ENCODE measurements at places on chromosomes 12 and 14.

DNA sequence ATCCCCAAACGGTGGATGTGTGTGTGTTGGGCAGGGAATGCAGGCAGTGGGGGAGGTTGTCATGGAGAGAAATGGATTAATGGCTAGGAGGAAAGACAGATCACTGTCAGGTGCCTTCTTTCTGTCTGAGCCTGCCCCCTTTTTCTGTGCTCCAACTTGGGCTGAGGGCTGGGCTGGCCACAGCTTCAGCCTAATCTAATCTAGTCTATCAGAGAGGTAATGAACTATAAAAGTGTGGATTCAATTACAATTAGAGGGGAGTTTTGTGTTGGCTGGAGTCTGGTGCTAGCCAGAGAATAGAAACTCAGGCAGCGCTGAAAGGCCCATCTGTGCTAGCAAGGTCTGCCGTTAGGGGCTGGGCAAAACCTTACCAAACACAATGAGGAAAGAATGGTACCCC, 41.2 kb downstream of the NEUROD4 start:
- DNase-seq: no peak

DNA sequence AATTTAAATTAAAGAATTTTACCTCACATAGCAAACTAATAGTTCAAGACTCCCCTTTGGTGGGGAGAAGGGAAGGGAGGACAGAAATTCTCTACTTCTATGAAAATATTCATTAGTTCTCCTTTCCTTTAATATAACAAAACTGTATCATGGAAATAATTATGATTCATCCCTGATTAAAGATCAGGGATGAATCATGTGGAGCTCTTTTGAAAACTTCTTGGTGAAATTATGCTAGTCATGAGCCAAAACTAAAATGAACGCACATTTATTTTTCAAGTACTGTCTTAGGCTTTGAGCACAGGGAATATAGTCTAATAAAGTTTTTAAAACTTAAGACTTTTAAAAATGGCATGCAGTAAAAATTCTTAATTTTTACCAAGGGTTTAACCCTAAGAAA, 17.1 kb downstream of the TMBIM4 start:
- no peak for DNase-seq

- DNase-seq: no peak
Observed at GRCh38 chr14:105220699-105221597, 27.4 kb upstream of the BTBD6 start.

DNA sequence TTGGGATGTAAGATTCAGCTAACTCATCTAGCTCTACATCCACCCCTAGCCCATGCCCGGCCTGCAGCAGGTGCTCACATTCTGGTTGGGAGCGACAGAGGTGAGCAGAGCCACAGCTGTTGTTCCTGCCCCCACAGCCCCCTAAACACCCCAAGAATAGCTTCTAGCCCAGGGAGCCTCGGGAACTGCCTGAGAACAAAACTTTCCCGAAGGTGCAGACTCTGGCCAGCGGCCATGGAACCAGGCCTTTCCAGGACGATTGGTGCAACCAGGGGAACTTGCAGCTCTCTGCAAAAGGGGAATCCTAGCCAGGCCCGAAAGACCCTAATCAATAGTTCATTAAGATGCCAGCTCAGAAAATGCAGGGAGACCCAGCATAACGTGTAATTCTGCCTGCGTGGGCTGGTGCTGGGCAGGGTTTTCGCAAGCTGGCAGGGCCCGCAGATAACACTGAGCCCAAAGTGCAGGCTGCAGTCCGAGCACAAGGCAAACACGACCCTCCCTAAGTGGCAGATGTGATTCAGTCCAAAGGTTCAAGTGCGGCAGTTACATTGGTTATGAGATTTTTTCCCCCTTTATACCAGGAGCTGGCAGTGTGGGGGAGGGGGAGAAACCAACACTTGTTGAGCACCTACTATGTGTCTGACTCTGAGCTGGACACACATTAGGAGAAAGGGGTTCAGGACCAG, 122.5 kb upstream of the MAP1LC3B2 start:
- DNase-seq: no peak

DNA sequence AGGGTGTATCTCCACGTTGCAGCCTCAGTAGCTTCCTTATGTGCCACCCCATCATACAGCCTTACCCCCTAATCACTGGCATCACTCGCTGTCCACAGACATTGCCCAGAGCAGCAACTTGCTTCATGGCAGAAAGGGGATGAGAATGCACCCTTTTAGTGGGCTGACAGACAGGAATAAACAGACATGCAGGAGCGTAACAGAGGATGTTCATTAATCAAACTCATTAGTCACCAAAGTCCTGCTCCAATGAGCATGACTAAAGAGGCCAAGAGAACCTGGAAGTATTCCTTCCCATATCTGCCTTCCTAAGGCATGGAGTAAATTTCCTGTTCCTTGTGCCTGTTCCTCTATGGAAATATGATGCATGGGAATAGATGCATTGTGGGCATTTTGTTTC, 197.0 kb downstream of the PHLDA1 start:
- no peak for DNase-seq

GRCh38 chr12:2876431-2877046, 435 bp downstream of the FOXM1 start:
- no peak for DNase-seq

- no peak for DNase-seq
Observed at GRCh38 chr12:89710873-89711750, 2.5 kb upstream of the ATP2B1 start.

GRCh38 chr12:64611341-64612284, 1.3 kb downstream of the RASSF3 start:
- DNase-seq: no peak

DNA sequence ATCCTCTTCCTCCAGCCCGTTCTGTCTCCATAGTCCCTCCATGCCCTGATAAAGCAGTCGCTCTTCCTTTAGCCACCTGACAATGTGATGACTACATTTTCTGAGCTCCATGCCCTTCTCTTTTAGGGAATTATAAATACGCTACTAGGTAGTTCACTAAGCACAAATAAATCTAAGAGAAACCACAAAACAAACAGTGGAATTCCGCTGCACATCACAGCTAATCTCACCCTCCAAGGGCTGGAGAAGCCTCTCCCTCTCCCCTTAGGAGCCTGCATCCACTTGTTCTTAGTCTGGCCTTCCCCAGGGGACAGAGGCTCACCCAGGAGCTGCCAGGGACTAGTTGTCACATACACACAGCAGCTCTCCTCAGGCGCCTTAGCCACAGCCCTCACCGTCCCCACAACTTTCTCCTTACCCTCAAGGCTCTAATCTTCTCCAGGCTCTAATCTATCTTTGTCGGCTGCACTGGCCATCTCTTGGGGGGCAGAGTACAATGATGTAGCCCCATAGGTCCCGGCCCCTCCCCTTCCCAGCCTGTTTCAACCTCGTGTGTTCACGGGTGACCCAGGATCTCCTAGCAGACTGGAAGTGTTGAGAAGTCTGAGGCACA, 55.9 kb upstream of the GPR68 start:
- DNase-seq: no peak

DNA sequence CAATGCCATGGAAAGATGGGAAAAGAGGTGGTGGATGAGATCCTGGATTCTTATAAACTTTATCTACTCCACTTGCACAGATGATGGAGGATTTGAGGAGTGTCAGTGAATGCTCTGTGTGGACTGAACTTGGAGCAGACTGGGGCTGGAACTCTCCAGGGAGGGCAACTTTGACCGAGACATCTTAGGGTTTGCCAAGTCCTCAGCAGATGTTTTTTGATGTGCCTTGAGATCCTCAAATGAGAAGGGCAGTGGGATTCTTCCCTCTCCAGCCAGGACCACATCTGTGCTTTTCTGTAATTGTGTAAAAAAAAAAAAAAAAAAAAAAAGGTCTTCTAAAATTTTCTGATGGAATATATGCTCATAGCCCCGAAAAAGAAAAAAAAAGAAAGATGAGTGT, 23.0 kb upstream of the MYL2 start:
- no peak for DNase-seq

- no peak for DNase-seq
Observed at GRCh38 chr14:59229653-59230406, 41.4 kb downstream of the DAAM1 start.

DNA sequence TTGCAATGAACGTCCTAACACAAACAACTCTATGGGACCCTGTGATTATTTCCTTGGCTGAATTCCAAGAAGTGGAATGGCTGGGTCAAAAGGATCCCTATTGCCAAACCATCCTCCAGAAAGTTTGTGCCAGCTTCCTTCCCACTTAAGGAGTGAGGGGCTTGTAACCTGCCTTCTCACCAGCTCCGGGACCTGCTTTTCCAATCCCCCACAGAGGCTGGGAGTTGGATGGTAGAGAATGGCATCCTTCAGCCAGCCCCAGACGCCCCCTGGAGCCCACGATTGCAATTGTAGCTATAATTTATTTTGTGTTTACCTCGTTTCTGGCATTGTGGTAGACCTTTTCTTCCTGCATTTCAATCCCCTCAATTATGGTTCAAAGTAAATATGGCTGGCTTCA, 9.7 kb upstream of the ZDHHC22 start:
- no peak for DNase-seq

GRCh38 chr12:64983771-64984278, 137.3 kb downstream of the WIF1 start:
- DNase-seq: no peak

DNA sequence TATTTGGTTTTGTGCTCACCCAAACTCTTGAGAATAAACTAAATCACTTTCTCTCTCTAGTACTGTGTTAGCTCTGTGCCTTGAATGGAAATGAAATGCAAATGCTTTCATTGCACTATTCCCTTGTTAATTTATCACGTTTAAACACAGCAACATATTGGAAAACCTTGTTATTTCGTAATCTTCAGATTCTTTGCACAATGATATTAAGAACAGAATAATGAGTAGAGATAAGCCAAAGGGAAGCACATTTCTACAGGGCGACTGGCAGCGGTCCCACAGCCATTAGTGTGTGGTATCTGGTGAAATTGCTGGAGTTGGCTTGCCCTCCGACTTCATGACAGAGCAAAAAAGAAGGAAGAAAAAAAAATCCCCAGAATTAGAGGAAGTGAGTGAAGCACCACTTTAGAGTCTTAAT, 166.1 kb upstream of the E2F7 start:
- DNase-seq: no peak

GRCh38 chr14:64500088-64500487, 3.5 kb downstream of the ZBTB25 start:
- no peak for DNase-seq

DNA sequence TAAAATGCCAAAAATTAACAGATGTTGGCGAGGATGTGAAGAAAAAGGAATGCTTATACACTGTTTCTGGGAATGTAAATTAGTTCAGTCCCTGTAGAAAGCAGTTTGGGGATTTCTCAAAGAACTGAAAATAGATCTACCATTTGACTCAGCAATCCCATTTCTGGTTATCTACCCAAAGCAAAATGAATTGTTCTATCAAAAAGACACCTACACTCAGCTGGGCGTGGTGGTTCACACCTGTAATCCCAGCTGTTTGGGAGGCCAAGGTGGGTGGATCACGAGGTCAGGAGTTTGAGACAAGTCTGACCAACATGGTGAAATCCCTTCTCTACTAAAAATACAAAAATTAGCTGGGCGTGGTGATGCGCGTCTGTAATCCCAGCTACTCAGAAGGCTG, 279.3 kb upstream of the PDE3A start:
- no peak for DNase-seq

DNA sequence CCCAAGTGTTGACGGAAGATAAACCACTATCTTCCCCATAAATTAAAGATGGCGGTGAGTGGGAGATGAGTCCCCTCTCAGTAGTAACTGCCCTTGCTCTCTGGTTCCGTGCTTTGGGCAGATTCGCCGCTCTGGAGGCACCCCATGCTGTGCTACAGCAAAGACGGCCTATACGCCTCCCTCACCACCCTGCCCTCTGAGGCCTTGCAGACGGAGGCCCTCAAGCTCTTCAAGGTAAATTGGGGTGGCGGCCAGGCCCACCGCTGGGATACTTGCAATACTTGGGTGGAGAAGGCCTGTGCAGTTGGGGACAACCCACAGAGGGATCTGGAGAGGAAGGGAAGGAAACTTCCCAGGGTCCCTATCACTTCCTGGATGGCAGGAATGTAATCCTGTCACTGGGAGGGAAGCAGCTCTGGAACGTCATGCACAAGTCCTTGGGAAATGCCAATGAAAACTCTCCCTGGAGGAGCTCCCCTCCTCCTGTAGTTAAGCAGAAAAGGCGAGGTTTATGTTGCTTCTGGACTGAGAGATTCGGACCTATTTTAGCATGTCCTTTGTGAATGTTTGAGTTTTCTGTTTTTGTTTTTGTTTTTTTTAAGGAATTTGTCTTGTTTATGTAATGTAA, 22.8 kb downstream of the PIGH start:
- DNase-seq: no peak

Measured in NCI-H2107 (cell line).